Natural killer cell (primary cell): ENCODE measurements at places on chromosomes 4 and X. TPM values are rescaled to one million over a fixed set of nuclear protein-coding genes. Genes with fewer than 3 reads are reported as not detected.

Gene PLS3
- total RNA-seq = not detected

Gene ZIC3
- not detected for total RNA-seq

- H3K27ac ChIP-seq = no peak overlapping the region
- no peaks in the 10 kb centered on the region for H3K36me3 ChIP-seq
- H3K4me3 ChIP-seq = no peak overlapping the region
- DNase-seq = no peak
- no peaks in the 10 kb centered on the region for H3K27me3 ChIP-seq
These were observed 71.9 kb downstream of the LIMCH1 start for GRCh38 chr4:41609851-41610250.

DNA sequence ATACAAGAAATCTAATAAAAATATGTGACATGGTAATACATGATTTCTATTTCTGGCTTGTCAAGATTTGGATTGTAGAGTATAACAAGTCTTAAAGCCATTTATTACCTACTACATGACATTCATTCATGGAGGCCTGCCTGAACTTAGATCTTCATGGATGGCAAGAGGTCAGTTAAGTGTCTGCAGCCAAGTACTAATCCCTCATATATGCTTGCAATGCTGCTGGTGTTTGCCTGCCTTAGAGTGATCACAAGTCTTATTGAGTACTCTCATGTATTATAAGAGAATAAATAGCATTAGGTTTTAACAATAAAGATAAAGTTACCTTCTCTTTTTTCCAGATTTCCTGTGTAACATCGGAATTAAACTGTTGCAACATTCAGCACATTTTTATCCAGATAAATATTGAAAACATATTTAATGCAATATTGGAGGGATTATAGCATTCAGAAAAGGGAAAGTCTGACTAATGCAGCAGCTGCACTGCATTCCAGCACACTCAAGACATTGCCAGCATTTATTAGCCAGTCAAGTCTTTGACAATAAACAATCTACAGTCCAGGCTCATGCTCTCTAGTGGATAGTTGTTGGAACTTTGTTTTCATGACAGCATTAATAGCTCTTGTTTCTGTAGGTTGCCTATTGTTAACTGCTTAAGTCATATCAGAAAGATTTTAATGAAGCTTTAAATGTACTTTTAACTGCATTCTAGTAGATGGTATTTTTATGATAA lies 737.1 kb downstream of the FAT4 start:
- no peak overlapping the region for H3K27ac ChIP-seq
- no peaks in the 10 kb centered on the region for H3K36me3 ChIP-seq
- no peak for DNase-seq
- no peak overlapping the region for H3K4me3 ChIP-seq
- no peaks in the 10 kb centered on the region for H3K4me1 ChIP-seq
- H3K27me3 ChIP-seq = no peaks in the 10 kb centered on the region

- no peak overlapping the region for H3K27ac ChIP-seq
- H3K27me3 ChIP-seq = no peaks in the 10 kb centered on the region
- H3K4me1 ChIP-seq = no peaks in the 10 kb centered on the region
- H3K4me3 ChIP-seq = no peak overlapping the region
- H3K36me3 ChIP-seq = no peaks in the 10 kb centered on the region
These were observed 111.6 kb downstream of the BTC start for GRCh38 chr4:74682567-74683359.

DNA sequence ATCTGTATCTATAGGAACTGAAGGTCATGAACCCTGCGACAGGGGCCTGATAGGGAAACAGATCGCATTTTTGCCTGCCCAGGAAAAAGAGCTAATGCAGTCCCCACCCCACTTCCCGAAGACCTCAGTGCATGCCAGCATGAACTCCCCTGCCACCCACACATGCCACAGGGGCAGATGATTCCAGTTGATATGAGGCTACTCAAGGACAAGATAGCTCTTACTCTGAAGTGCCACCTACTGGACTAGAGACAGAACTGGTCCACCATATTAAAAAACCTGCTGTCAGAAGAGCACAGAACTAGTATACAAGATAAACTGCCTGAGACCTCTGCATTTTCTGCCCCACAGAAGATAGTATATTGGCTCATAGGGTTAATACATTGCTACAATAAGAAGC lies 68.0 kb downstream of the YIPF7 start:
- H3K4me3 ChIP-seq = no peak overlapping the region
- H3K27me3 ChIP-seq = no peaks in the 10 kb centered on the region
- no peak for DNase-seq
- no peaks in the 10 kb centered on the region for H3K4me1 ChIP-seq
- no peaks in the 10 kb centered on the region for H3K36me3 ChIP-seq

GRCh38 chrX:115642895-115643530 lies 82.0 kb downstream of the PLS3 start:
- H3K4me1 ChIP-seq = no peaks in the 10 kb centered on the region
- no peak overlapping the region for H3K4me3 ChIP-seq
- DNase-seq = no peak
- no peaks in the 10 kb centered on the region for H3K36me3 ChIP-seq
- H3K27ac ChIP-seq = no peak overlapping the region

Gene ETDB
- not detected for total RNA-seq

Gene GPRASP3
- 2.1 TPM for total RNA-seq

Gene POLN
- 6.9 TPM for total RNA-seq

DNA sequence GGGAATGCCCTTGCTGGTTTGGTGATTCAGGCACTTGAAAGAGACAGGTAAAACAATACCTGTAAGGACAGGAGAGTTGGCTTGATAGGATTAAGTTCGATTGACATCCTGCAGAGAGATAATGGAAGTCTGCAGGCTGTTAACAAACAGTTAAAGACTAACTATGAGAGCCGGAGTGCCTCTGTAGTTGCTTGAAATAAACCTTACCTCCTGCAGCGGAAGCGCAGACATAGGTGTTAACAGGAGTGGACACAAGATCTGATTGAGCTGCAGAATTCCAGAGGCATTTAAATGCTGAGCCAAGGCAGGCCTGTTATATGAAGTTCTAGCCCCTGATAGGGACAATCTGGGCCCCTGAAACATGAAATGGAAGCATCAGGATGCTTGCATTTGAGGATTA lies 416.7 kb upstream of the MAOA start:
- H3K4me1 ChIP-seq = no peaks in the 10 kb centered on the region
- H3K36me3 ChIP-seq = no peaks in the 10 kb centered on the region
- no peak for DNase-seq
- no peak overlapping the region for H3K4me3 ChIP-seq
- H3K27ac ChIP-seq = no peak overlapping the region
- H3K27me3 ChIP-seq = no peaks in the 10 kb centered on the region

DNA sequence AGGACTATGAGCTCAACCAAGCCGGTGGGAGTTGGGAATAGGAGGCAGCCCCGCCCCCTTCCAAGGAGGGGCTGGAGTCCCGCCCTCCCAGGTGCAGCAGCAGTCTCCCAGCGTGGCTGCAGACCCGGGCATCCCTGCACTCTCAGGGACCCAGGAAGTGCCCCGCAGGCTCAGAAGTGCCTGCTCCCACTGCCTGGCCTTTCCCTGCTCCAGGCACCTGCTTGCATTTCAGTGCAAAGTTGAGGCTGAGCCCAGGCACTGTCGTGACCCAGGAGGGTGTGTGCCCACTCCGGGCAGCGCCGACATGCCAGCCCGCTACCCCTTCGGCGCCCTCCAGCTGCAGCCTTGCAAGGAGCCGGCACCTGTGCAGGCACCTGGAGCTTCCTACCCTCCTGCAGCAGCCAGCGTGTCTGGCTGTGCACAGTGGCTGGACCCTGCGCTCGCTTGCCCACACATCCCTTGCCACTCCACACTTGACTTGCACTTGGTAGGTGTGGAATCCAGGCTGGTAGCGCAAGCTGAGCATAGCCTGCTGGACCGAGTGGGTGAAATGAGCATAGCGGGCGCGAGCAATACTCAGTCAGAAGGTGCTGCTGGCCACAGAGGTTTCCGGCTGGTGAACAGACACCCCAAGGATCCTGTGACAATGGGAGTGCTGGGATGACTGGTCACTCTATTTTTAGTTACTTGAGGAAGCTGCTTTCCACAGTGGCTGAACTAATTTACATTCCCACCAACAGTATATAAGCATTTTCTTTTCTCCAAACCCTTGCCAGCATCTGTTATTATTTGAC lies 236.3 kb downstream of the PCDH10 start:
- no peak for DNase-seq
- H3K27me3 ChIP-seq = no peaks in the 10 kb centered on the region
- H3K4me1 ChIP-seq = no peaks in the 10 kb centered on the region
- no peaks in the 10 kb centered on the region for H3K36me3 ChIP-seq

DNA sequence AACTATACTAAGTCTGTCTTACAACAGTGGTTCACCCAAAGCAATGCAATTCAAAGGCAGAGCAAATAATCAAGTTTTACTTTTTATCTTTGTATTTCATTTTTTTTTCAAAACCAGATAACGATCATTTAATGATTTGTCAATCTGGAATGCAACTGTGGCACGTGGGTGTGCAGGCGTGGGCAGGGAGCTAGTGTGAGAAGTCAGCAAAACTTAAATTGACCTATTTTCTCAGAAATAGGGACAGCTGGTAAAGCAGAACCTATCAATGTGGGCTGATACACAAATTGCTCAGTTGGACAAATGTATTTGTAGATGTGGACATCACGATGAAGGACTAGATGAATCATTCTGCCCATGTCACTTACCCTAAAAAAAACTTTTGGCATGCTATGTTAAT lies 105.6 kb downstream of the CBLL2 start:
- no peak for DNase-seq
- H3K27me3 ChIP-seq = no peaks in the 10 kb centered on the region
- no peak overlapping the region for H3K4me3 ChIP-seq

DNA sequence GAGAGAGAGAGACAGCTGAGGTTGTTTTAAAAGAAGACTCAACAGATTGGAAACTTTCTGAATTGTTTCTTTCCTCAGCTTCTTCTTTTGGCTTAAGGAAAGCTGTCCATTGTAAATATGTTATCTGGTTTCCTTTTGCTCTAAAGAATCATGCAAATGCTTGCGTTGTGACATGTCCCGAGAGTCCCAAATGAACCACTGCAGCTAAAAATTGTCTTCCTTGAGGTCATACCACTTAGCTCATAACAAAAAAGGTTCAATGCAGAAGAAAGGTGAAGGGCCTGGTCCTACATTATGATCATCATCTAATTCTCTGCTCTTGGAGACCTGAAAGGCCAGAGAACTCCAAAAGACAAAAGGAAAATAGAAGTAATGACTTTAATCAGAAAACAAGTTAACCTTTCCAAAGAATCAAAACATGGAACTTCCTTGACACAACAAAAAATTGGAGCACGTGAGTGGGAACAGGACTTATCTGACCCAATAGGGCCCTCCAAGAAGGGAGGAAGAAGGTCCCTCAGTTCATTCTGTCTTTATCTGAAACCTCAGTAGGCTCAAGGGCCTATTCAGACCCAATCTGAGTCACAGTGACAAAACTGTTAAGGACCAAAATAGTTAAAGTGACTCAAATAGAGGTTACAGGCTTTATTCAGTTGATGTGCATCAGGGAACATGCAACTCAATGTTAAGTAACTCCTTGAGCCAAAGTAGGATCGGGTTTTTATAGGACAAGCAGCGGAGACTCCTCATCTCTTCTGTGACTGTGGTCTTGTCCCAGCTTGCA lies 14.7 kb upstream of the VSIG1 start:
- no peaks in the 10 kb centered on the region for H3K27me3 ChIP-seq
- H3K27ac ChIP-seq = no peak overlapping the region
- DNase-seq = no peak
- no peak overlapping the region for H3K4me3 ChIP-seq

GRCh38 chr4:22869235-22869634 lies 176.5 kb downstream of the GBA3 start:
- no peaks in the 10 kb centered on the region for H3K36me3 ChIP-seq
- no peak overlapping the region for H3K27ac ChIP-seq
- no peaks in the 10 kb centered on the region for H3K27me3 ChIP-seq

GRCh38 chr4:167100120-167100519 lies 134.2 kb downstream of the SPOCK3 start:
- H3K27me3 ChIP-seq = no peaks in the 10 kb centered on the region
- no peak overlapping the region for H3K27ac ChIP-seq
- no peaks in the 10 kb centered on the region for H3K4me1 ChIP-seq
- DNase-seq = no peak
- no peaks in the 10 kb centered on the region for H3K36me3 ChIP-seq
- no peak overlapping the region for H3K4me3 ChIP-seq
